Fibroblast of skin of scalp (primary cell): ENCODE measurements at places on chromosomes 6 and 20.
A peak's percentile ranks its signal among the peaks of the same experiment; 100 is the strongest.

- peak; percentile 39 for DNase-seq
Measured at GRCh38 chr6:16400248-16400760, 161.9 kb downstream of the GMPR start.

GRCh38 chr20:62366370-62367135, 559 bp downstream of the LAMA5 start:
- DNase-seq, result no peak

DNA sequence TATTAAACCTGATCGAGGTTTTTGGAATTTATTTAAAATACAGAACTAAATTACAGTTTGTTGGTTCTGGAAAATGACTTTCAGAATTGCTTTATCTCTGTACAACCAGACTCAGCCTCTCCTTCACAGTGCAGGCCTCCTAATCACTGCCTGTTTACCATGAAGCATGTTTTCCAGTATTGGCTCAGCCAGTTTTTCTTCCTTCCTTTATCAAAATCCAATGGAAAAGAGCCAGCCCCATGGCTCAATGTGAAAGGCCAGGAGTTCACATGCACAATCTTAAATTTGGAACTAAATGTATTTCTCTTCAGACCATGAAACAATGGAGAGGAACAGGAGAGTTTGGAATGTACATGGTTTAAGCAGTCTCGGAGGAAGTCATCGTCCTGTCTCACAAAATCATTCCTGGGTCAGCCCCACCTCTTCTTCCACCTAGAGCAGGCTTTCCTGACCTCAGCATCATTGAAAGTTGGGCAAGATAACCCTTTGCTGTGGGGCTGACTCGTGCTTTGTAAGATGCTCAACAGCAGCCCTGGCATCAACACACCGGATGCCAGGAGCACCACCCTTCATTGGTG, 680.9 kb upstream of the AGPAT4 start:
- no peak for DNase-seq

- no peak for DNase-seq
Measured at GRCh38 chr6:45518013-45518720, 140.4 kb upstream of the SUPT3H start.

DNA sequence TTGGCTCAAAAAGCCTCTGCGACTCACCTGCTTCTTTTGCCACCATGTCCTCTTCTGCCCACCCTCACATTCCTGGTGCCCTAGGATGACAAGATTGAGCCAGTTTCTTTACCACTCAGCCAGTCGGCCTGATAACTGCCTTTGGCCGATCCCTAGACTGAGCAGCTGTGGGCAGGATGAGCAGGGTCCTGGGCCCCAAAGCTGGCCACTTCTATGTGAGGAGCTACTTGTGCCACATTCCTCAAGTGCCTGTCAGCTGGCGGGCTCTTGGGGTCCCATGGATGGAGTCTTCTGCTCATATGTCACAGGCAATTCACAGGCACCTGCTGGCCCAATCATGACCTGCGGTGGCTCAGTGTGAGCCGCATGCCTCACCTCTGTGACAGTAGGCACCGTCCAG, 16.5 kb downstream of the DYNLRB1 start:
- no peak for DNase-seq

DNA sequence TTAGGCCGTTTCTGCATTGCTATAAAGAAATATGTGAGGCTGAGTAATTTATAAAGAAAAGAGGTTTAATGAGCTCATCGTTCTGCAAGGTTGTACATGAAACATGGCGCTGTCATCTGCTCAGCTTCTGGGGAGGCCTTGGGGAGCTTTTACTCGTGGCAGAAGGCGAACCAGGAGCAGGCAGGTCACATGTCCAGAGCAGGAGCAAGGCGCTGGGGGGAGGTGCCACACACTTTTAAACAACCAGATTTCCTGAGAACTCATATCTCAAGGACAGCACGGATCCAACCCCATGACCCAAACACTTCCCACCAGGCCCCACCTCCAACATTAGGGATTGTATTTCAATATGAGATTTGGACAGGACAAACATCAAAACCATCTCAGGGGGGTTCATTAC, 6.4 kb upstream of the SLC13A3 start:
- no peak for DNase-seq

- DNase-seq, result peak; percentile 89
Measured at GRCh38 chr20:51022803-51023616, at the start of gene KCNG1. Gene KCNG1, minus strand, starts transcription at chr20:51023107. Its CDS starts 12,769 bp downstream, at chr20:51010338.

GRCh38 chr6:38552121-38552520, 87.6 kb downstream of the BTBD9 start:
- DNase-seq, result no peak
